ENCODE measurements at places on chromosomes 4 and X.

DNA sequence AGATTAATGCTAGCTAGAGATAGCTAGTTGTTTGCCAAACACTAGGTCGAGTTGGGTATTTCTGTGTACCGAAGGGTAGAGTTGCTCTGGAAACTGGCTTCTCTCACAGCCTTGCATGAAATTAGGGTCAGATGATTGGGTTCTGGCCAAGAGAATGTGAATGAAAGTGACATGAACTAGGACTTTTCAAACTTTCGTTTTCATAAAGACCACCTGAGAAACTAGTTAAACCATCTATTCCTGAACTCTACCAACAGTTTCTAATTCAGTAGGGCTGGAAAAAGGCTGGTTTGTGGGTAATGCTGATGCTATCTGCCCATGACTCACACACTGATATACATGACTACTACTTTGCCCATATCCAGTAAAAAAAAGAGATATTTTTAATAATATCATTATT lies 157.6 kb downstream of the GASK1B start:
- DNase-seq = no peak

DNA sequence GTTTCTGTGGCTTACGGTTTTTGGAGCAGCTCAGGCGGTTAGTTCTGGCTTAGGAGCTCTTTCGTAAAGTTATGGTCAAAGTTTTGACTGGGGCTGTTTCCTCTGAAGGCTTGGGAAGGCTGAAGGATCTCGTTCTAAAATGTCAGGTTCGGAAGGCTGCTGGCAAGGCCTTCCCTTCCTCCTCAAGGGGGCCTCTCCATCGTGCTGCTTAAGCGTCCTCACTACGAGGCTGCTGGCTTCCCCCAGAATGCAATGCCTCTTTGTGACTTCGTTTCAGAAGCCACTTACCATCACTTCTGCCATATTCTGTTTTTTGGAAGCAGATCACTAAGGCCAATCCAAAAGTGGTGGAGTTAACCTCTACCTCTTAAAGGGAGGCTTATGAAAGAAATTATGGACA lies 1196.4 kb upstream of the TENM3 start:
- no peak for DNase-seq

DNA sequence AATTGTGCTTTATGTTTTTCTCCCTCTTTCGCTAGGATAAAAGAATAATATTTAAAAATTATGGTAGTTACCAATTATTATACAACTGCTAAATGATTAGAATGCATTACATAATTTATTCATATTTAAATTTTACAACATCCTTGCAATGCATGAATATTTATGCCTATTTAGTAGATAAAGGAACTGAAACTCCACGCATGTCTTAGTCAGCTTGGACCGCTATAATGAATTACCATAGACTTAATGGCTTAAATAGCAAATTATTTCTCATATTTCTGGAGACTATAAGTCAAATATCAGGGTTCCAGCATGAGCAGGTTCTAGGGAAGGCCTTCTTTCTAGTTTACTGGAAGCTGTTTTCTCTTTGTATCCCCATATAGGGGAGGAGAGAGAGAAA lies 1555.4 kb upstream of the ADGRL3 start:
- no peak for DNase-seq

- DNase-seq = no peak
Observed at GRCh38 chrX:69234624-69235023, 69.4 kb upstream of the PJA1 start.

DNA sequence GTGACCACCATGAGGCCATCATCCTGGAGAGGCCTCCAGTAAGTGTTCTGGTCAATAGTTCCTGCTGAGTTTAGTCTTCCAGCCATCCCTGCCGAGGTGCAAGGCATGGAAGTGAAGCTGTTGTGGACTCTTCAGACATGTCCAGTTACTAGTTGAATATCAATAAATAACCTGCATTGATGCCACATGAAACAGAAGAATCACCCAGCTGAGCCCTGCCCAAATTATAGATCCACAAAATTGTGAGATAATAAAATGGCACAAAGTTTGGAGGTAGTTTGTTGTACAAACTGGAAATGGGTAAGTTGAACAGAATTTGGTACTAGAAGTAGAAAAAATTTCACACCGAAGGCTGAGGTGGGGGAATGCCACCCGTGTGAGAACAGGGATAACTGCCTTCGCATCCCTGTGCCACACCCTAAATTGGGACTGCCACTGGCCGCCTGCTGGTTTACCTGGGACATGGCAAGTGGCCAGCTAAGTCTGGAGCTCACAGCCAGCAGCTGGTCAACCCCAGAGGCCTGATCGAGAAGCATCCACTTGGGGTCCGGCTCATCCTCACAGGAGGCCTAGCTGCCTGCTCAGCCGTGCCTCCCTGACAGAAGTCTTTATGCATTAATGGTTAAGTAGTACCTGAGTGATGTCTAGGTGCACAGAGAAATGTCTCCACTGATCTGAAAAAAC lies 184.5 kb downstream of the SPRY1 start:
- DNase-seq = no peak

- DNase-seq = no peak
Observed at GRCh38 chr4:70197842-70198241, 2.3 kb downstream of the ODAM start.

- DNase-seq = no peak
Observed at GRCh38 chr4:41460641-41461040, 77.3 kb upstream of the LIMCH1 start.

DNA sequence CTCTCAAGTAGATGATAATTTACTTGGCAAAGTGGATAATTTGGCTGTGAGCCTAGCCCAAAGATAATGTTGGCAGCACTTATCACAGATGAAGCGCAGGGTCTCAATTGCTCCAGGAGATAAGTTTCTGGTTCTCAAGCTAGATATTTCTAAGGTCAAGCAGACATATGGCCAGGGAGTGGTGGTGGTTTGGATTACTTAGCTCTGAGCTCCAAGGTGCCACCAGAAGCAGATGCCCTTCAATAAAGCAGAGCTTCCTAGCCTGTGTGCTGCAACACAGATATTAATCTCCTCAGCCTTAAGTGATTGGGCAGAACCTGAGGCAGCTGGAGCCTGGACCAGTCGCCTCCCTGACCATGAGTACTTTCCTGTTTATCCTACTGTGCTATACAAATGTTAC lies 79.2 kb upstream of the NALF2 start:
- DNase-seq = no peak

- DNase-seq = peak; percentile 72
Observed at GRCh38 chr4:48779095-48779997, 733 bp downstream of the FRYL start.
